Fibroblast of skin of back (primary cell): ENCODE measurements at places on chromosomes 7 and 10.
A peak's percentile ranks its signal among the peaks of the same experiment; 100 is the strongest.

- DNase-seq = no peak
Measured at GRCh38 chr10:125054669-125055268, 105.6 kb downstream of the CTBP2 start.

DNA sequence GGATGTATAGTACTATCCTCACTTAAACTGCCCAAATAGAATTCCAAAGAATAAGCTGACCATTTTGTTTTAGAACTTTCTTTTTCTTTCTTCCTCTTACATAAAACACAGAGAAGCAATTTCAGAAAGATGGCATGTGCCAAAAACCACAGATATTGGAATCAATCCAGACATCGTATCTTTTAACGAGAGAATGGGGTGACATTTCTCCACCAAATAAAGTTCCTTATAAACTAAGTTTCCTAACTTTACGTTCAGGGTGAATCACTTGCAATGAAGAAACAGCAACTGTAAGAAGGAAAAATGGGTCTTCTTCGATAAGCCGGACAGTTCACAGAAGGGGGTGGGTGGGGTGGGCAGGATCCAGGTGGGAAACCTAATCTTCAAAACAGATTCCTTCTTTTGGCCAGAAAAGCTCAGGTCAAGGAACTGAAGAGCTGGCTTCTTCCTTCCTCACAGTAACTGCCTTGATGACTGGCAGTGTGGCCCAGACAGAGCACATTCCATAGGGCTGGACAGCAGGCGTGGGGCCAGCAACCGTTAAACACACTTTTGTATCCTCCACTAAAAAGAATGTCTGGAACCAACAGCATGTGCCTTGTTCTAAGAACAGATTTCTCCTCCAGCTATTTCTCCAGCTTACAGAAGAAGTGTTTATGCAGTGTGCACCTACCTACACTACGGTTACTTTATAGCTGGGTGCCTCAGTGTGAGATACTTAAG is 31.5 kb downstream of the CREB3L2 start:
- DNase-seq = peak; percentile 90

DNA sequence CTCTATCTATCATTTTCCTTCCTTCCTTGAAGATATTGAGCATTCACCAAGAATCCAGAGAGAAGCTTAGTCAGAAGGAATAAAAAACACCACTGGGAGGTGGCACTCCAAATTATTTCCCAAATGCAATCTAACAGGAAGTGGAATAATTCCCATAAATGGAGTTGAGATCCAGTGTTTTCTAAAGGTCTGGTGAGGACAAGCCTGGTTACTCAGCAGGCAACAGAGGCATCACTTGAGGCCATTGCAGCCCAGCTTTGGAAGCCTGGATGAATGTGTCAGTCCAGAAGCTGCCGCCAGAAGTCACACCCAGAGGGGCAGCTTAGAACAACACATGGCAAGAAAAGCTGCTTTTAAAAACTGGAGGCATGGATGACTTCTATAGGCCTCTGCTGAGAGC is 288.9 kb upstream of the KLF6 start:
- DNase-seq = peak; percentile 99

- peak; percentile 11 for DNase-seq
Measured at GRCh38 chr7:152989889-152990380, 230.4 kb downstream of the ACTR3B start.

- DNase-seq = peak; percentile 67
Measured at GRCh38 chr7:46387646-46388045, 466.6 kb upstream of the IGFBP3 start.

GRCh38 chr10:132411561-132412253 is 14.7 kb downstream of the PWWP2B start:
- peak; percentile 33 for DNase-seq

GRCh38 chr7:107002126-107002525 is 42.4 kb upstream of the PRKAR2B start:
- no peak for DNase-seq

DNA sequence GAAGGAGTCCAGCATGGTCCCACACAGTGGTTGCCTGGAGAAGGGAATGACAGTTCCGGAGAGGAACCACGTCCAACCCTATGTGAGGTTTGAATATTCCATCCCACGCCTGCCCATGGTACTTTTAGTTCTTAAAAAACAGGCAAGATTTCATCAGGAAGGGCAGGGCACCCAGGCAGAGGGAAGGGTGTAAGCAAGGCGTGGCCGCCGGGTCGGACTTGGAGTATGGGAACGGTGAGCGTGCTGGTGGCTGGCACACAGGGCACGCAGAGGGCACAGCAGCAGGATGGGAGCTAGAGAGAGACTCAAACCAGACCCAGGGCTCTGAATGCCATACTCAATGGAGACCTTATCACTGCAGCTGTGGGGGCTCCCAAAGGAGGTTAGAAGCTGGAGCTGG is 34.3 kb downstream of the FAM53B start:
- no peak for DNase-seq

- DNase-seq = no peak
Measured at GRCh38 chr10:48272682-48273081, 1.8 kb downstream of the FRMPD2 start.

- no peak for DNase-seq
Measured at GRCh38 chr10:20707251-20707650, 189.9 kb downstream of the NEBL start.

- DNase-seq = no peak
Measured at GRCh38 chr10:124318811-124319210, 99.9 kb downstream of the OAT start.

DNA sequence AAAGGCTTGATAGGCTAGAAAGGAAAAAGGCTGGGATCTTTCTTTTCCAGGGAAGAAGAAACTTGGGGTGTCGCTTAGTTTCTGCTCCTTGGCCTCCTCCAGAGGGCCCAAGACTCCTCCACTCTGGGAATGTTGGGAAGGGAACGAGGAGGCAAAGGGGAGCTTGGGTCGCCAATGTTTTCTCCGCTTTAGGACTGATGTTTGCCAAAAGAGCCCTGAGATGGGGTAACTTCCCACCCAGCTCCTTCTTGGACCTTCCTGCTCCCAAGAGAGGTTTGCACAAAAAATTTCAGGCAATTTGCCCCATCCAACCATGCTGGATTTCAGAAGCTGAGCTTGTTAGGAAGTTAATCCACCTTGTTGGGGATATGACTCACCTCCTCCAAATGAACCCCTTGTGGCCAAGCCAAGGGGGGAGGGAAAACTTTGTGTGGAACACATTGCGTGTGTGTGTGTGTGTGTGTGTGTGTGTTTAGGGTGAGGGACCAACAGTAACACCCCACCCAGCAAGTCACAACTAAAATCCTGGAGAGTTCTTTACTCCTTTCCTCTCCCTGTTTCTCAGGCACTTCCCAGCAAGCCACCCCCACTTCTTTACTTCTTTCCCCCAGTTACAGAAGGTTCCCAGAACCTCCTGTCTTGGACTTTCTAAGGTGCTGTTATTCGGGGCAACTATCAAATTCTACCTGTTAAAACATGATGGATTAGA is 8.7 kb upstream of the HOXA2 start:
- DNase-seq = no peak

DNA sequence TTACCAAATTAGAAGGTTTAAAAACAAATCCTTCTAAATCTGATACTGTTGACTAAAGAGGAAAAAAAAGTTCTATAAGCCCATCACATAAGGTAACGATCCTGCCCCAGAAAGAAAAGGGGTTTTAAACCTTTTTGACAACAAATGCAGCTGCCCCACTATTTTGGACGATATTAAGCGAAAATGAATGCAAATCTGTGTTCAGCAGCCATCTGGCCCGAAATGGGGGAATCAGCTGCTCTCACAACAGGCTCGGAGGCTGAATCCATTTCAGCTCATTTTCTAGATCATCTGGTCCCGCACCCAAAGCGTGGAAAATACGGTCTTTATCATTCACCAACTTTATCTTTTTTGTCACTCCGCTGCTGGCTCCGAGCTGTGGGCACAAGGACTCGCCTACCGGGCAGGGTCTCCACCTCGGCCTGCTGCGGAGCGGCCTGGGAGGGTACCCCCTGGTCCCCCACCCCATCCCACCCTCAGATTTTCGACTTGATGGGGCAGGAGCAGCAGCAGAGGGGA is 2.4 kb upstream of the EBF3 start:
- no peak for DNase-seq

DNA sequence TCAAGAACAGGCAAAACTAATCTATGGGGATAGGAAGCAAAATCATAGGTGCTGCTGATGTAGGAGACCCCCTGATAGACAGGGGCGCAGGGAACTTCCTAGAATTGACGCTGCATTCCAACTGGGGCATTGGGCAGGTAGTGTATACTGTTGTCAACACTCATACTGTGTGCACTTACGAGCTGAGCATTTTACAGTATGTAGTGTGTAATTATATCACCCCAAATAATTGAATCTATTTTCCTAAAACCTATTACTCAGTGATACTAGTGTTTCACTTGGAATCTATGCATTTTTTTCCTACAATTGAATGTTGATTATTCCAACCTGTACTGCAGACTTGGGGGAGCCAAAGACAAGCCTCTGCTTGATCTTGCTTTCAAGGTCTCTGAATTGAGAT is 207.0 kb upstream of the PRKCQ start:
- no peak for DNase-seq

DNA sequence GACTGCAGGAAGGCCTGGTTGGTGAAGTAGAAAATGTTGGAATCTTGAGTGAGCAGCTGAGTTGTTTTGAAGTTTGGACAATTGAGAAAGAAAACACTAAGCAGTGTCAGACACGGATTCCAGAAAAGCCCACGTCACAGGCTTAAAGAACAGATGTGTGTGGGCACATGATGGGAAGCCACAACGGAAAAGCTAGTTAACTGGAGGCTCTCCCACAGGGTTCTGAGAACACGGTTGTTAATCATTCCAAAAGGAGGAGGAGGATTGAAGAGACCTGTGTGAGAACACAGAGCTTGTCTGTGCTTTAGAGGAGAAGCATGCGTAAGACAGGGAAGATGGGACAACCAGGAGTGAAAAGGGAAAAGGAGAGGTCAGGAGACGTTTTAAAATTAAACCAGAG is 42.6 kb downstream of the SHH start:
- no peak for DNase-seq

GRCh38 chr10:6445671-6446316 is 134.3 kb downstream of the PRKCQ start:
- DNase-seq = peak; percentile 6

DNA sequence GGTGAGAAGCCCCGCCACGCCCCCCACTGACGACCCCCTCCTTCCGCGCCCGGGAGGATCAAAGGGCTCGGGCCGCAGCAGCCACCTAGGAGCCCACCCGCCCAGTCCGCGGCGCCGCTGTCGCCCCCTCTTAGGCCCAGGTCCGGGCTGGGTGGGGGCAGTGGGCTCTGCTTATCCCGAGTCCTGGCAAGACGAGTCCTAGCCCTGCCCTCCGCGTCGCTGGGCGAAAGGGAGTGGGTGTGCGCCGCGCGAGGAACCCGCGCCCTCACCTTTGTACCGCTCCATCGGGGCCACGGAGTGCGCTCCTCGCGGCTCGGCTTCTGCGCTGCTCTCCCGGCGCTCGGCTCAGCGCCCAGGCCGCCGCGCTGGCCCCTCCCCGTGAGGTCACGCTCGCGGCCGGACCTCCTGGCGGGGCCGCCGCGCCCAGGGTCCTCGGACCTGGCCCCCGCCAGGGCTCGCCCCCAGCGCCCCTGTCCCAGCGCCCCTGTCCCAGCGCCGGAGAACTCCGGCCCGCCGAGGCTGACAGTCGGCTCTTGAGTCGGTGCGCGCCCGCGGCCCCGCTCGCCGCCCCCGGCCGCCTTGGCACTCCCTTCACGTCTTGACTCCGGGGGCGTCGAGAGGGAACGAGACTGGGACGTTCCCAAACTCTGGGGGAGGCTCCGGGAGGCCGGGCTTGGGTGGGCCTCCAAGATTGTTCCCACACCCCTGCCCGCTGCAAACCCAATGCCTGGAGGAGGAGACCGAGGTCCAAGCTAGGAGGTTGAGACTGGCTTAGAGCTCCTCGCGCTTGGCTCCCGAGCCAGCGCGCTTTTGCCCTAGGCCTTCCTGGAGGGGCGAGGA is at the start of gene AFAP1L2:
TSS of gene AFAP1L2 (minus strand) at position 332 of the 840 bp plus-strand sequence. CDS start at position 285, 47 bp downstream.
- peak; percentile 27 for DNase-seq

- no peak for DNase-seq
Measured at GRCh38 chr10:64365663-64366062, 844.5 kb downstream of the REEP3 start.

DNA sequence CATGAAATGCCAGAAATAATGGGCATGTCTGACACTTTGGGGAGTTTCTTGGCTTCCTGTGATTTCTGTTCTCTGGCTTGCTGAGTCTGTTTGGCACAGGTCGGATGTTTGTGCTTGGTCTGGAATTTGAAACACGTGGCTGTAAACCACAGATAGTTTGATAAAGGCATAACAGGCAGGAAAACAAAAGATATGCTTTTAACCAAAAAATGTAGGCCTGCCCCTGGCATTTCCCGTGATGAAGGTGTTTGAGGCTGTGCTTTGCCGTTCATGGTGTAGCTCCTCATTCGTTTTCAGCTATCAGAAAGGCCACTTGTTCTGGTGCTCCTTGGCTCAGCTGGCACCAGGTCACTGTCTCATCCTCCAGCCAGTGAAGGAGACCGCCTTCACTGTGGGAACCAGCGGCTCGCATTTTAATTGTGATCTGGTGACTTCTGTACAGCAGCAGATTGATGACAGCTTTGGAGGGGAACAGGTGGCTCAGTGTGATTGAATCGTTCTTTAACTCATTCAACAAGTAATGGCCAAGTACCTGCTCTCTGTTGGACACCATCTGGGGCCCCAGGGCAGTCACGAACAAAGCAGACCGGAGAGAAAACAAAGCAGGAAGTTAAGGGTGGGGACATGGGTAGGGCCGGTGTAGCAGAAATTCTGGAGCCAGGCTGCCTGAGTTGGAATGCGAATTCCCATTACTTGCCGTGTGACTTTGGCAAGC is 111.5 kb downstream of the CCNY start:
- peak; percentile 50 for DNase-seq

GRCh38 chr10:78248651-78249464 is 215.2 kb downstream of the RPS24 start:
- peak; percentile 55 for DNase-seq

GRCh38 chr7:22781230-22781711 is 41.4 kb downstream of the TOMM7 start:
- DNase-seq = peak; percentile 72

GRCh38 chr10:111998728-111999127 is 184.8 kb downstream of the GPAM start:
- no peak for DNase-seq

GRCh38 chr7:134787720-134788119 is 8.3 kb downstream of the CALD1 start:
- no peak for DNase-seq
